ENCODE measurements at places on chromosomes 11 and 22.

DNA sequence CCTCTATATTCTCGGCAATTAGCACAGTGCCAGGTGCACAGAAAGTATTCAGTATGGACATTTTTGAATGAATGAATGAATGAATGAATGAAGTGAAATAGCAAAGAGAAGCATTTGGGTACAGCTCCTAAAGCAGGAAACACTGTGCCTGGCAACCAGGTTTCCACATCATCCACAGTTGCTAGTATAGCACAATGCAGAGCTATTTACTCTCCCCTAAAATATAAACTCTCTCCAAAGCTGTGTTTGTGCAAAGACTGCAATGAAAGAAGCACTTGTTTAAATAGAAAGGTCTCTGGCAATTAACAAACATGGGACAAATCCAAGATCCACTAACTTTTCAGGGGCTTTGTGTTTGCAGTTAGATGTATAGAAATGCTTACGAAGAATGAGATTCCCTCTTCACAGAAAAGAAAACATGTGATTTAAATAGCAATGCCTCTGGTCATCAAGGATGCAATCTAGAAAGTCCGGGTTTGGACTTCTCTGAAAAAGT, 103.0 kb upstream of the OPCML start:
- no peak for DNase-seq

- DNase-seq, result no peak
Observed at GRCh38 chr22:23062616-23063538, 7.4 kb upstream of the GNAZ start.

DNA sequence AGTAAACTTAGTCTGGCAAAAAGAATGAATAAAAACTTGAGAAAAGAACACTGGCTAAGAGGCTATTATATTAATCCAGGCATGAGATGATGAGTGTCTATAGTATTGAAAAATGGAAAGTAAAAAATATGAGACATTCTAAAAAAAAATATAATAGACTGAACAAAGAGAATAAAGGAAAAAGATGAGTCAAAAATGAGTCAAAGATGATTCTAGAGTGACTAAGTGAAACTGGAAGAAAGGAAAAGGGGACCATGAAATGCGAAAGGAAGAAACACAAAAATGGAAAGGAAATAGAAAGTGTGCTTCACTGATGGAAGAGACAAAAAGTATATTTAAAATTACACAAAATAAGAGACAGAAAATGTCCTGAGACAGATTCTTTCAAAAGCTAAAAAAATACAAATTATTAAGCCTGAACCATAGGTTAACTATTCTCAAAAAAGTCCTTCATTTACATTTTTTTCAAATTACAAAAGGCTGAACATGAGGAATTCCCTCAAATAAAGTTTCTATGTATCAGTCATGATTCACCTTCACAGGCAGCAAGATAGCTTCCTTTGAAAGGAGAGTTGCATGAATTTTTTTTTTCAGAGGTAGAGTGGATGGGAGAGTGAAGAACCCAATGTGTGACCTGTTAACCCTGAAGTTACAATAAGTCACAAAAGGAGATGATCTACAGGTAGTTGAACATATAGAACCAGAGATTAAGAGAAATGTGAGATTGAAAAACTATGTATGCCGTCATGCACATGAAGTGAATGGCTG, 75.2 kb downstream of the EIF3M start:
- DNase-seq, result no peak

GRCh38 chr22:19955241-19956128, 13.9 kb upstream of the TXNRD2 start:
- DNase-seq, result no peak

DNA sequence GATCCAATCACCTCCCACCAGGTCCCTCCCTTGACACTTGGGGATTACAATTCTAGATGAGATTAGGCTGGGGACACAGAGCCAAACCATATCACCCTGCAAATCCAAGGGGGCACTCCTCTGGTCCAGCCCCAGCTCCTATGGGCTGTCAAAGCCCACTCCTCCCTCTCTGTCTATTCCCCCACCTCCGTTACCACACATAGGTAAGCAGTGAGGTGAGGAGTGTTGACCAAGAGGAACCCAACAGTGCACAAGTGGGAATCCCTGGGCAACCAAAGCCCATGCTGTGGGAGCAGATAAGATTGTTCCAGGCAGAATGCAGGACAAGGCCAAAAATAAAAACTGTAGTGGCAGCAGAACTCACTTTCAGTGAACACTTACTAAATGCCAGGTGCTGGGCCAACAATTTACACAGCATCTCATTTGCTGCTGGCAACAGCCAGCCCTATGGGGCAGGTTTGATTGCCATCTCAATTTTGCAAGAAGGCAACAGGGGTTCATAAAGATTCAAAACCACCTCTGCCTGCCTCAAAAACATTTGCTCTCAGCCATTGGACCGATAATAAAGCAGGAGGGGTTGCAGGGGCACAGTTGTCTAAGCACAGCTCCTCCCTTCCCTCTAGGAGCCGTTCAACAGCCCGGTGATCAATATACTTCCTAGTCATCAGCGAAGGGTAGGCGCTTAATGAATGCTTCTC, 8.9 kb downstream of the SDF2L1 start:
- DNase-seq, result no peak

GRCh38 chr11:9266926-9267325, 1.8 kb upstream of the DENND5A start:
- DNase-seq, result no peak

- DNase-seq, result no peak
Observed at GRCh38 chr11:13316528-13316961, 39.0 kb downstream of the BMAL1 start.

GRCh38 chr11:134951305-134951700, 539.3 kb upstream of the B3GAT1 start:
- DNase-seq, result no peak

GRCh38 chr11:66688561-66689534, 11.2 kb upstream of the RBM4B start:
- no peak for DNase-seq

GRCh38 chr11:113534625-113535024, 59.4 kb upstream of the DRD2 start:
- DNase-seq, result no peak

DNA sequence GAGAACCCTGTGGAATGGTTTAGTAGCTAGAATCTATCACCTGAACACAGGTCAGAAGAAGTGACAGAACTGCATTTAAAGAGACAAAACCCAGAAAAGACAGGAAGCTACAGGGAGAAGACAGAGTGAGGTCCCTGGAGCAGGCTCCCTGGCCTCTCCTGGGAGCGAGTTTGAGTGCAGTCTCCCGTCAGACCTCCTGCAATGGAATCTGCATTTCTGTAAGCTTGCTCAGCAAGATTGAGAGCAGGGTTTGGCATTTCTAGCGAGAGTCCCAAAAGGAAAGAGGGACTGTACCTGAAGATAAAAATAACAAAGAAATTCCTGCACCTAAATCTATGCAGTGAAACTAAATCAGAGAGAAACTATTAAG, 74.2 kb downstream of the MORC2 start:
- no peak for DNase-seq

DNA sequence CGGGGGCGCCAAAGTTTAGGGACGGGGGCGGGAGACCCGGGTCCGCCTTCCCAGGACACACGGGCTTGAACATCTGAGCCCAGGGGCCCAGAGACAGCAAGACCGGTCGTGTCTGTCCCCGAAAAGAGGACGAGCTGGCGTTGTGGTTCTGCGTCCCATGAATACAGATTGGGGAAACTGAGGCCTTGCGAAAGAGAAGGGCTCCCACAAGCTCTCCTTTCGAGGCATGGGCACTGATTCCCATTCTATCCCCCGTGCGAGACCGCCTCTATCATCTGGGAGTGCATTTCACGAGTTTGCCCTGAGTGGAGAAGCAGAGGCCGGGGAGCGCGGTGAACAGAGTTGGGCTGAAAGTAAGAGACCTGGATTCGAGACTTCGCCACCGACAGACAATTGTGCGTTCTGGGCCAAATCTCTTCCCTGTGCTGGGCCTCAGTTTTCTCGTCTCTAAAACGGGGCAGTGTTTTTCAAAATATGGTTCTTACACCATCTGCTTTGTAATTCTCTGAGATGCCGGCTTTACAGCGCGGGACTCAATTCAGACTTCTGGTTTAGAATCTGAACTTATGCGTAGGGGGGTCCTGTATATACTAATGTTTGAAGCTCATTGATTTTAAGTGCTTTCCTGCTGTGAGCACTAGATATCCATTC, 471 bp downstream of the RNF185 start:
- DNase-seq, result peak; percentile 1

DNA sequence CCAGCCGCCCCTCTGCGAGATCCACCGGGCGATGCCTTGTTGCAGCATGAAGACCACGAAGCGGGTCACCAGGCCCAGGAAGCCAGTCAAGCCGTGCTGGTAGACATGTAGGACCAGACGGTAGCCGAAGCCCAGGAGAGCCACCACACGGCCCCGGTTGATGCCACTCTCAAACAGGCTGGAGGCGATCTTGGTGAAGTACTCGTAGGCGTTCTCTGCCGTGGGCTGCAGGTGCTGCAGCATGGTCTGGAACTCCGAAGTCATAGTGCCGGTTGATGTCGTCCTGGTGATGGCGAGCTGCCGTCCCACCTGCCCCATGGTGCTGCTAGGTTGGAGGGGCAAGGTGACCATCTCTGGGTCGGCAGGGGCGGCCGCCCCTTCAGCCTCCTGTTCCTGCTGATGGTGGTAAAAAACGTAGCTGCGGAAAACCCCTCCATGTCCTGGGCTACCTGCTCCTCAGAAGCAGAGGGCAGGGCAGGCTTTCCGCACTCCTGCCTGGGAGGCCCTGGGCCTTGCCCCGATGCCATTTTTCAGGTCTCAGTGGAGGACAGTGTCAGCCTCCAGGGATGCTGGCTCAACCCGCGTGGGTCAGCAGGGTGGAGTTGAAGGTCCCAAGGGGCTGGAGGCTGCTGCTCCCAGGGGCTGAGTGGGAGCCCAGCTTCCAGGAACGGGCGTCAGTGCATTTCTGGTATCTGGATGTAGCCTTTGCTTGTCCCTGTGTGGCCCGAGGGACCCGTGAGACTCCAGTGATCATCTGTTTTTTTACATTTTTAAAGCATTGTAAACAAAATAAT, 98.7 kb downstream of the ADAMTS15 start:
- DNase-seq, result no peak

DNA sequence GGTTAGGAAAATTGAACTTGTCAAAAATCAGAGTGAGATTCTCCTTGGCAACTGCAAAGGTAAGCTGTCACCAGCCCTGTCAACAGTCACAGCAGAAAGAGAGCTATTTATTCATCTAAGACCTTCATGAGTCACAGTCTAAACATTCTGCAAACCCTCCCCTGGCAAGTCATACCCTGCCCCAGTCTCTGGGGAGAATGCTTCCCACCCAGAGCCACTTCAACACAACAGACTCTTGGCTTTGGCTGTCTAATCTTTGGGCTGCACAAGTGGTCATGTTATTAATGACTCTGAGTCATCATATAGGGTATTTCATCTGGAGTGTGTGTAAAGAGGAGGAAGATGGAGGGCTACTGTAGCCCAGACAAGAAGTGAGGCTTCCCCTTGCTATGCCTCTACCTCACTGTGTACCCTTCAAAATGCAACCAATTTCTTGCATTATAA, 153.4 kb downstream of the CCDC34 start:
- DNase-seq, result no peak

- DNase-seq, result no peak
Observed at GRCh38 chr11:10309163-10310093, 4.6 kb downstream of the ADM start.

GRCh38 chr11:36478700-36479329, 31.3 kb downstream of the TRAF6 start:
- no peak for DNase-seq

DNA sequence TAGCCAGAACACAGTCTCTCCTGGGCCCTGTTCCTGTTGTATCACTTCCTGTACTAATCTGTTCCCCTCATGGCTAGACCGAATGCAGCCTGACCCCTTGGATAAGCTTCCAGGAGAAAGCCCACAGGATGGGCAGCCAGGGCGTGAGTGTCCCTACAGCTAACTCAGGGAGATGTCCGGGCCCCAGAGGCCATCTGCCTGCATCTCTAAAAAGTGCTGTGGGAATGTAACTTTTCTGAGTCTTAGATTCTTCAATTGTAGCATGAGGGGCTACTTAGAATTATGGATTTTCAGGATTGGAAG, 7.7 kb upstream of the MALAT1 start:
- no peak for DNase-seq

DNA sequence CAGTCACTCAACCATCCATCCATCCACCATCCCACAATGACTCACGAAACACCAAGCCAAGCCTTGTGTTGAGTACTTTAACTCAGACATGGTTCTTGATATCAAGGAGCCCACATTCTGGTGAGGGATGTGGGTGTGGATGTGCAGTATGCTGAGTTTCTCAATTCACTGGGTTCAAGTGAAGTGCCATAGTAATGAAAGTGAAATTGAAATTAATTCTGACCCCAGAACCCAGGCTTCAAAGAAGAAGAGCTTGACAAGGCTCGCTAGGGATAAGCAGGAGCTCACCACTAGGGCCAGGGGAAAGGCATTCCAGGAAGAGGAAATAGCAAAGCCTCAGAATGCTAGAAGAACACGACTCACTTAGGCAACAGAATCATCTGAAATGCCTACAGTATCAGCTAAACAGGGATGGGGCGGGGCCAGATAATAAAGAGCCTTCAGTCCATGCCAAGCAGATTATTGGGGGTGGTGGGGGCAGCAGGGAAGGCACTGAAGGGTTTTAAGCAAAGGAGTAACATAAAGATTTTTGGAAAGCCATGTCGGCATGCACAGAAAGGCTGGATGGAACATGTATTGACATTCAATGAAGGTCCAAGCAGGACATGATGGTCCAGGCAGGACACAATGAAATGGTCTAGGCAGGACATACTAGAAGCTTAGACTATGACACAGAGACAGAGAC, 37.2 kb downstream of the RTL6 start:
- no peak for DNase-seq

DNA sequence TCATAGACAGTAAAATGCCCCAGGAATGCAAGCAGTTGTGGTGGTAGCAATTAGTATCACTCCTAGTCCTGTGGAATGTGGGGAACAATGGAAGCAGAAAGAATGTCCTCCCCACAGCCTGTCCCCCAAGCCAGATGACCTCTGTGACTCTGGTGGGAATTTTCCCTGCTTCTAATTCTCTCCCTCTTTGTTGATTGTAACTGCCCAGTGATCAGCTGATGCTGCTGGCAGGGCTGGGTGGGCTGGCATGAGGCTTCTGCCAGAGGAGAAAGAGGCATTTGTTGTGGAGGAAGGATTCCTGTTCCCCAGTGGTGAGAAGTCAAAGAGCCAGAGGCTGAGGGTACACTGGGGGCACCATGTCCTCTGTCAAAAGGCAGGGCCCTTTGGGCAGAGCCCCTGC, 116.7 kb upstream of the NCAM1 start:
- DNase-seq, result no peak

DNA sequence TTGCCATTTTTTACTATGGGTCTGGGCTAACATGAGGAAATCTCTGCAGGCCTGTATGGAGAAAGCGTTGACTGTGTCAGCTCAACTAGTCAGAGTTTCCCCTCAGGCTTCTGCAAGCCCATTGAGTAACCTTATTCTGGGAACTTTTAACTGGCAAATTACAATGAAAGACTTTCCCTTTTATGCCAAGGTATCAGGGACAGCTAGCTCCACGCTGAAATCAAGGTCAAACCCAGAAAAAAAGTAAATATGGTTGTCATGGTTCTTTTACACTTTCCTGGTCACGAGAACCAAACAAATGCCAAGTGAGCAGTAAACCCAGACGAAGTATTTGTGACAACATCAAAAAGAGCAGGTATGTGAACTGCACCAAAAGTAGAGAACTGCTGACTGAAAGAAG, 13.8 kb downstream of the OSBP start:
- DNase-seq, result no peak

GRCh38 chr11:74749127-74749964, 697 bp downstream of the RNF169 start:
- DNase-seq, result no peak

GRCh38 chr11:32073644-32074026, 17.2 kb upstream of the RCN1 start:
- no peak for DNase-seq

Data from stimulated activated CD8-positive, alpha-beta memory T cell treated with anti-CD3 and anti-CD28 coated beads, Interleukin-4, amount 100 ng/mL, for 1 hour (primary cell).